HT-29 (cell line): ENCODE measurements at places on chromosomes 2 and 18. TPM values are rescaled to one million over a fixed set of nuclear protein-coding genes. Genes with fewer than 3 reads are reported as not detected.

DNA sequence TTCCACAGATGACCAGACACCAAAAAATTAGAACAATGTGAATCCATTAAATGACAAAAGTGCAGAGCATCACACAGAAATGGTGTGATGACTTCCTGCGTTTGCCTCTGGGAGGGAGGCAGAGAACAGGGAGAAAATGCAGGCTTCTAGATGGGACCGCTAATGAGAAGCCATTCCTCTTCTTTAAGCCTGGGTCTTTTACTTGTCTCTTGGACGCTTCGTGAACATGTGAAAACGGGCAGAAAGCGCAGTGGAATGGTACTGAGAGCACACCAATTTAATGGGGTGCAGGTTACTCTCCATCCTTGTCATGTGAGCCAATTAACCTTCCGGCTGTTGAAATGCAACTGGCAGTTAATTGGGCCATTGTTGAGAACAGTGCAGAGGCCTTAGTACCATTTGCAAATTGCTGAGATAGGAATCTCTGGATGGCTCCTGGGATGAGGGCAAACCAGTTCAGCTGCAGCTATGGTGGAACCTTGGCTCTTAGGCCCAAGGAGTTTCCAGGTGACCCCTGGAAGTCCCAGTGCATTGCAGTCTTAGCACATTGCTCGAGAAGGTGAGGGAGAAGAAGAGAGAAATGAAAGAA, 210.4 kb upstream of the CXCR4 start:
- no peak for DNase-seq

GALNT13 gene
- total RNA-seq: not detected in 2 replicates

PPP4R3B gene
- 25.5 and 26.8 TPM in 2 replicates for total RNA-seq

- no peak for DNase-seq
These were observed 447.3 kb downstream of the XIRP2 start for GRCh38 chr2:167335541-167335992.

- DNase-seq: no peak
These were observed 10.4 kb downstream of the TBR1 start for GRCh38 chr2:161426455-161426921.

SKOR2 gene
- not detected in 2 replicates for total RNA-seq

- DNase-seq: no peak
These were observed 214.8 kb downstream of the TXNL1 start for GRCh38 chr18:56423626-56424025.

- DNase-seq: no peak
These were observed 74.5 kb upstream of the NCKAP5 start for GRCh38 chr2:133642791-133643191.

DNA sequence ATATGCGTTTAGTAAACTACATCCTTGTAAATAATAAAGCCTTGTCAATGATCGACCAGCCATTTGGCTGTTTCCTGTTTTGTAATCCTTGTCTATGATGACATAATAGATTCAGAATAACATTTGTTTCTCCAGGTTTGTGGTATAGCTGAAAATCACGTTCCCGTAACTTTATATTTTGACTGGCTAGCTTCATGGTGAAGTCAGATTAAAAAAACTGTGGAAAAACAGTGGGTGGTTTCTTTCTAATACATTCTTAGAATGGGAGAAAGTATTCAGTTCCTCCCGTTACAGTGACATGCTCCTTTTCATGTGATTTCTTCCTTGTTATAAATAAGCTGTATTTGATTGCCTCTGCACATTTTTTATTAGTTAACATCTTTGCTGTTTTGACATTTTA, 366.9 kb downstream of the NYAP2 start:
- no peak for DNase-seq

DNA sequence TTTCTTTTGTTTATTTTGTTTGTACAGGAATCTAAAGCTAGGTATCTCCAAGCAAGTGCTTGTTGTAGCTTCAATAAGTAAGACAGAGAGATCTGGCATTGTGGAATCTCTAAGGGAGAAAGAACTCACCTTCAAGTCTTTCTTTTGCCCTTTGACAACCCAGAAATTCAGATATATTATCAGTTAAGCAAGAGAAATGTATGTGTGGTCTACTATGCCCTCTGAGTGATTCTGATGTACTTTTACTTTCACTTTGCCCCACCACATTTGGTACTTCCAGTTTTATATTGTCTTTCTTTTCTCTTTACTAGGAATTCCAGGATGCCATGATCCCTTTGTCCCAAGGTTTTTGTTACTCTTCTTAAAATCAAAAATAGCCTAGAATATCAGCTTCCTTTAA, 259.6 kb upstream of the PIK3C3 start:
- no peak for DNase-seq

ITPRID2 gene
- total RNA-seq: 89.8 and 109 TPM in 2 replicates

FAP gene
- not detected in 2 replicates for total RNA-seq

- no peak for DNase-seq
These were observed 148.8 kb downstream of the VAPA start for GRCh38 chr18:10062302-10063300.

DNA sequence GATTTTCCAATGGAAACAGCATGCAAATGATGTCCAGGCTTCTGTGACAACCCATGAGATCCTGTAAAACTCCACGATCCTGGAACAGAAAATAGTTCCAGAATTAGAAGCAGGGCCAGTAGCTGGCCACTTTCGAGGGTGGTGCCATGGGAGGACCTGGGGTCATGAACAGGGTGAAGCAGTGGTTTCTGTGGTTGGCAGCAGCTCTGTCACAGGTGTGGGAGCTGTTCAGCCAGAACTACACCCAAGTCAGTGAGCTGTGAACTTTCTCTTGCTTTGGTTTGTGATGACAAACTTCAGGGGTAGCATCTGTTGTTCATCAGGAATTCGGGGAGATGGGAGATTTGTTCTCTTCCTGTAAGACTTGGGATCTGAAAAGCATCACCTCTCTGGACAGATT, 314.4 kb upstream of the NT5C1B start:
- DNase-seq: peak; percentile 74

FANCL gene
- total RNA-seq: 29.0 and 33.3 TPM in 2 replicates
